ENCODE measurements at places on chromosomes 4 and X.

DNA sequence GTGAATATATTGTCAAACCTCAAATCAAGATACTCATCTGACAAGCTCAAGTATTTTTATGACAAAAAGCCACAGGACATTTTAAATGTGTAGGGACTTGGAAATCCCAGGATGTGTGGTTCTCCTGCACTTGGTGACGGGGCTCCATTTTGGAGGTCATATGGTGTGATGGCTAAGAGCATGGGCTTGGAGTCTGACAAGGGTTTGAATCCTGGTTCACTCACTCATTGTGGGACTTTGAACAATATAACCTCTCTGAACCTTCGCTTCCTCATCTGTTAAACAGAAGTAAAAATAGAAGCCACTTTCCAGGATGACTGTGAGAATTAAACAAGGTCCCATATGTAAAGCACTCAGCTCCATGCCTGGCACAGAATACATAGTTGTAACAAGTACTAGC is 99.6 kb downstream of the SMIM20 start:
- no peak for DNase-seq

GRCh38 chr4:56689201-56689969 is 8.3 kb upstream of the HOPX start:
- no peak for DNase-seq

- no peak for DNase-seq
These were observed 394.2 kb downstream of the ANKRD50 start for GRCh38 chr4:124318292-124318691.

DNA sequence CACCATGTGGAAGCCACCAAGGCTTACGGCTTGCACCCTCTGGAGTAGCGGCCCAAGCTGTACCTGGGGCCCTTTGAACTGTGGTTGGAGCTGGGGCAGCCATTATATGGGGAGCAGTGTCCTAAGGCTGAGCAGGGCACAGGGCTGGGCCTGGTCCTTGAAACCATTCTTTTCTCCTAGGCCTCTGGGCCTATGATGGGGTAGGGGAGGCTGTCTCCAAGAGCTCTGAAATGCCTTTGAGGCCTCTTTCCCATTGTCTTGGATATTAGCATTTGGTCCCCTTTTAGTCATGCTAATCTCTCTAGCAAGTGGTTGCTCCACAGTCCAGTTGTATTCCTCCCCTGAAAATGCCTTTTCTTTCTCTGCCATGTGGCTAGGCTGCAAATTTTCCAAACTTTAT is 96.4 kb upstream of the ARX start:
- DNase-seq = no peak

DNA sequence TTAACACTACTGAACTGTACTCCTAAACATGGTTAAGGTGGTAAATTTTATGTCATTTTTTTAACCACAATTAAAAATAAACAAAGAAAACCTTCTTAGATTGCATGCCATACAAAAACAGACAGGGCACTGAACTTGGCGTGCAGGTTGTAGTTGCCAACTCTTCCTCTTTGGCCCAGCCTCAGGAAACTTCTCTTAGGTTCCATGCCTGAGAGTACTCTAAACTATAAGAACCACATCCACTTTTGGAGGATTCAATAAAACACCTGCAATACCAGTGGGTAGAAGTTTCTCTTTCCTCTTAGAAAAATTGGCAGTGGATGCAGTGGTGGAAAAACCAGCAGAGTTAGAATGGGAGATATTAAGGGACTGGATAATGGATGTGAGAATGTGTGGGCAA is 103.4 kb downstream of the LUZP4 start:
- DNase-seq = no peak

DNA sequence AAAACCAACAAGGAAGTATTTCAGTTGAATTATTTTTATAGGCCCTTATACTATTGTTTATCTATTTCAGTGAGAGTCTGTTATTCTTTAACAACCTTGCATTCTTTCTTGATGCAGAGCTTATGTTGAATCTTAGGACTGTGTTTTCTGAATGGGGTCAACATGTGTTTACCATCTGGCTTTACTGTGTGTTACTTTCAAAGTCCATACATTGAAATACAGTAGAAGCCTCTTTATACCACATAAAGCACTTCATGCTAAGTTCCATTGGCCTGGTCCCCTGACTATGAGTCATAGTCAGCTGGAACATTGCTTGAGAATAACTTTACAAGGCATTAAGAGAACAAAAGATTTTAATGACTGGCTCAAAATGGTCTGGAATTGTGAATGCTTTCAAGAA is 152.6 kb downstream of the GASK1B start:
- DNase-seq = peak; percentile 27

GRCh38 chrX:108731153-108731552 is 5.2 kb downstream of the IRS4 start:
- DNase-seq = no peak

GRCh38 chr4:132642016-132642817 is 506.9 kb upstream of the PCDH10 start:
- no peak for DNase-seq

- no peak for DNase-seq
These were observed 42.4 kb downstream of the KDM6A start for GRCh38 chrX:44915361-44915868.

DNA sequence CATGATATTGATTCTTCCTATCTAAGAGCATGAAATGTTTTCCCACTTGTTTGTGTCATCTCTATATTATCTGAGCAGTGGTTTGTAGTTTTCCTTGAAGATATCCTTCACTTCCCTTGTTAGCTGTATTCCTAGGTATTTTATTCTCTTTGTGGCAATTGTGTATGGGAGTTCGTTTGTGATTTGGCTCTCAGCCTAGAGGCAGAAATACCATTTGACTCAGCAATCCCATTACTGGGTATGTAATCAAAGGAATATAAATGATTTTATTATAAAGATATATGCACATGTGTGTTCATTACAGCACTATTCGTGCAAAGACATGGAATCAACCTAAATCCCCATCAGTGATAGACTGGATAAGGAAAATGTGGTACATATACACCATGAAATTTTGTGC is 172.7 kb upstream of the IL15 start:
- no peak for DNase-seq

GRCh38 chr4:38073596-38074234 is 113.5 kb downstream of the PTTG2 start:
- no peak for DNase-seq

- no peak for DNase-seq
These were observed 579.2 kb downstream of the BCOR start for GRCh38 chrX:39518476-39519029.

DNA sequence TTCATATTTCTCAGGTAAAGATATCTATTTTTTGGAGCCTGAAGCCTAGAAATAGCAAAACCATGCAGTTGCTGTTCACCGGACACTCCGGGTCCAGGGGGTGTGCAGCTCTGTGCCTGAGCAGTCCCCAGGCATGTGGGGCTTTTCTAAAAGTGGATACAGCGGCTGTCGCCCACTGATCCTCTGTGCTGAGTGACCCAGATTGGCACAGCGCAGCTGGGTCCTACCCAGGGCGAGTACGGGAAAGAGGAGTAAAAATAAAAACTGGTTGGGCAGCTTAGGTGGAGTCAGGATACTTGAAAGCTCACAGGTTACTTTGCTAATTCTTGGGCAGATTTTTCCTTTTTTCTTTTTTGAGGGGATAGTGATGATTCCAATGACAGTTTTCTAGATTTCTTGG is 118.8 kb downstream of the UCHL1 start:
- no peak for DNase-seq

GRCh38 chr4:89617317-89617716 is 219.6 kb downstream of the SNCA start:
- DNase-seq = no peak

DNA sequence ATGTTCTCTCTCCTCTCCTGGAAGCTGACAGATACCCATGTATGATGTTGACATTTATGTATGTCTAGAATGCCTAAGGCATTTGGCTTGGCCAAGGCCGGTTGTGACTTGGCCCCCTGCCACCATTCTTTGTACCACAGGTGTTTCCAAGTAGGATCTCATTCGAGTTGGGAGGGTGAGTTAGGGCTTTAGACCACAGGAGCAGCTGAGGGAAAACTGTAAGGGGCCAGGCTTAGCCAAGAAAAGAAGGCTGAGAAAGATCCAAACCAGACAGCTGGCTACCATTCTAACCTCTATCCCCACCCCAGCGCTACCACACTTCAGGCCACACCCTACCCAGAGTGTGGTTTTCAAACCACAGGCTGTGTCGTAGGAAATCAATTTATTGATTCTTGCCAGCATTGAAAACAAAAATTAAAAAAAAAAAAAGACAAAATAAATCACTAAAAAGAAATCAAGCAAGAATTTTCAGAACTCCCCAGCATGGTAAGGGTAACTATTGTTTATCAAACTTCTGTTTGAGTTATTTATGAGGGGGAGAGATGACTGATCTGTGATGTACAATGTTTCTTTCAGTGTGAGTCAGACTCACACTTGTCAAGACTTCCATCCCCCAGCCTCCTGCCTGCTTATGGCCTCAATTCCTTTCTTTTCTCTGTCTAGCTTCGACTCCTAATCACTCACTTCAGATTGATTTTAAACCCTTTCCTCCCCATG is 9.9 kb downstream of the TMSB4X start:
- DNase-seq = no peak

DNA sequence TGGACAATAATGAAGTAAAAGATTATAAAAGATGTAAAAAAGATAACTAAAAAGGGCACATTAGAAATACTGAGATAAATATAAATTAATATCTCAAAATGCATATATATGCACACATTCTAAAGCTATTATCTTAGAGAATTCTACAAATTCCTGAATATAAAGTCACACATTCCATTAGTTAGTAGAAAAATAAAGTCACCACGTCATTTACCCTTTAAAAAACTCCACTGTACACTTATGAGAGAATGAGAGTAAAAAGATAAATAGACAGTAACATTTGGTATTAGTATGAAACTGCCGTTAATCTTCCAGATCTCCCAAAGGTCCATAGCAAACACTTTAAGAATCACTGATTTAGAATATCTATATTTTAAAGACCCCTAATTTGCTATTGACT is 67.2 kb upstream of the IL15 start:
- DNase-seq = no peak

DNA sequence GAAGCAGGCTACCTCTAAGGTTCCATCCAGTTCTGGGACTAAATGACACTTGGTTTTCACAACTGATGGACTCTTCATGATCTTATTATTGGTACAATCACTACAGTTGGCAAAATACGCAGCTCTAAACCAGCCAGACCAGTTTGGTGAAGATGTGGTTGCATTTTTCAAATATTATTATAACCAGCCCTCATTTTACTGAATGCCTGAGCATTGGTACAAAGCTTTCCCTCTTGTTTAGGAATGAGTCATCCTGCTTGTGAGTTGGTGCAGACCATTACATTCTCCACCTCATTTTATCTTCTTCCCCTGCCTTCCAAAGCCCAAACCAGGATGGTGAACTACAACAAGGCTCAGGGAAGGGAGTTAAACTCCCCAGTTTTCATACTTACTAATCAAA is 223.1 kb downstream of the KDR start:
- no peak for DNase-seq

DNA sequence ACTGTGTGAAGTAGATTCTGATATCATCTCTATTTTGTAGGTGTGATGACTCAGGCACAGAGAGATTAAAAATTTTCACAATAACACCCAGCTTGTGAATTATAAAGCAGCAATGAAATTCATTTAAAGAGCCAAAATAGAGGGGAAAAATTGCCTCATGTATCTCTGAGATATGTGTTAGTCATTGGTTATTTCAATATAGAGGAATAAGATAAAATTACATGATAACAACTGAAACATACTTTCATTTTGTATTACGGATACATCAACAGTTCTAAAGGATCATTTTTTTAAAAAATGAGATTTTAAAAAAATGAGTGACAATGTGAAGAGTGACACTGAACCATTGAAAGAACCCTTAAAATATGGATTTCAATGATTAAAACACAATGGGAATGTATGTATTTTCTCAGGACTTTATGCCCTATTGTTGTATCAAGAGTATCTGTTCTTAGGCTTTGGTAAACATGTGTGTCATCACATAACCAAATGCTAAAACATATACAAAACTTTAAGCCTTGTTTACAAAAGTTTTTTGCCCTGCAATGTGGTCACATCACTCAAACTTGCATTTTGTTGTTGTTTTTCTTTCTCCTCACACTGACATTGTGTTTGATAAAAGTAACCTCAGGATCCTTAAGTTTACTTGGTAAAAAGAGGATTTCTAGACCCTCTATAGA is 221.3 kb downstream of the ANTXR2 start:
- DNase-seq = no peak

GRCh38 chr4:28378109-28378830 is 1517.6 kb downstream of the STIM2 start:
- no peak for DNase-seq

DNA sequence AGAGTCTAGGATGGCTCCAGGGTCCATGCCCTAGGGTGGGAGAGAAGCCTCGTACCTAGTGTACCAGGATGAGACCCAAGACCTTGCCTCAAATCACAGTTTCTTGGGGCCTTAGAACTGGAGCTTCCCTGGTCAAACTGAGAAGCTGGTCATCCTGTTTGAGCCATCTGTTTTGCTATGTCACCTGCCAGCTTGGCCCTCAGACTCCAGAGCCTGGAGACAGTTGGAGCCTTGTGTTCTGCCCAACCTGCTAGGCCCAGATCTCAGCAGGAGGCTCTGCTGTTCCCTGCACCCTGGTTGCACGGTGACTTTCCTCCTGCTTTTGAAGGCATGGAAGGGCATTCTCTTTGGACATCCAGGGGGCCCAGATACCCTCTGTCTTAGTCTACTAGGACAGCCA is 206.3 kb upstream of the ATP6AP2 start:
- DNase-seq = no peak

- no peak for DNase-seq
These were observed 253.6 kb downstream of the PPP1R2C start for GRCh38 chrX:42524379-42524778.

DNA sequence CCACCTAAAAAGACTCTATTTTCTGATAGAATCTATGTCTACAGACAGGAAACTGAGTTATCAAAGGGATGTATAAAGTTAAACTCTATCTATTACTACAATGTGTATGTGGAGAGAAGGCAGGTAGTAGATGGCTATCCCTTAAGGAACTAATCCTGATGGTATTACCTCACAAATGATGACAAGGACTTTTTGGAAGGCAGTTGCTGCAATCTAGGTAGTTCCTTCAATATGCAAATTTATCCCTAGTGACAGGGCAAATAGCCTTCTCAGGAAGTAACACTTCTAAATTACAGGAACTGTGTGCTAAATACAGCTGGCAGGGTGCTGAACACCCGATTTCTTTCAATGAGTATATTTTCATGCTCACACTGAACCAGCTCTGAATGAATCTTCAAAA is 177.4 kb downstream of the COL25A1 start:
- no peak for DNase-seq

Measured in SW 1271 (cell line).